ENCODE measurements at places on chromosomes 6 and 20.

DNA sequence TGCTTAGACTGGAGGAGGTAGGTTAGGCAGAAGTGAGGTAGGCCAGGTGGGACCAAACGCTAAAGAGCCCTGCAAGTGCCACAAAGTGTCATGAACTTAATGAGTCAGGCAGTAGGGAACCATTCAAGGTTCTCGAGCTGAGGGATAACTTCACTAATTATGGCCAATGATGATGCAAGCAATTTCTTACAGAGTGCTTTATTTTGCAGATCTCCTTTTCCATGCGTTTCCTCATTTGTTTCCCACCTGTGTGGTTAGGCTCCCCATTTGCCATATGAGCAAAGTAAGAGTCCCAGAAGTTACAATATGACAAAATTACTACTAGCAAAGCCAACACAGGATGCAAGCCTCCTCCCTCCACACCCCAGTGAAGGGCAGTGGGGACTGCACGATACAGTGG lies 36.5 kb upstream of the PSMF1 start:
- DNase-seq = no peak

GRCh38 chr6:169701311-169701953 lies 397 bp downstream of the WDR27 start:
- no peak for DNase-seq

- no peak for DNase-seq
These were observed 15.6 kb downstream of the PPP1R10 start for GRCh38 chr6:30601436-30601814.

DNA sequence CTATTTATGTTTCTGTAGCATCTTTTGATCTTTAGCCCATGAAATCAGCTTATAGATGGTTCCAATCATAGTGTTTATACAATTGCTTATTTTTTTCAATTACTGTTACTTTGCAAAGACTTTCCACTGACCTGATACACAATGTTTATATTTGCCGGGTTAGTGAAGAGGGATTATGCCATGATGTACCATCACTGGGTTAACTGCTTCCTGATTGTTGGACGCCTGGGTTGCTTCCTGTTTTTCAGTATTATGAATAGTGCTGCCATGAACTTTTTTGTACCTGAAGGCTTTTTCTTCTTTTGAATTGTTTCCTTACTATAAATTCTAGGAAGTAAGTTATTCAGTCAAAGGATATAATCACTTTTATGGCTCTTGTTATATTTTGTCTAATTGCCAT lies 6.9 kb downstream of the MANBAL start:
- DNase-seq = no peak

DNA sequence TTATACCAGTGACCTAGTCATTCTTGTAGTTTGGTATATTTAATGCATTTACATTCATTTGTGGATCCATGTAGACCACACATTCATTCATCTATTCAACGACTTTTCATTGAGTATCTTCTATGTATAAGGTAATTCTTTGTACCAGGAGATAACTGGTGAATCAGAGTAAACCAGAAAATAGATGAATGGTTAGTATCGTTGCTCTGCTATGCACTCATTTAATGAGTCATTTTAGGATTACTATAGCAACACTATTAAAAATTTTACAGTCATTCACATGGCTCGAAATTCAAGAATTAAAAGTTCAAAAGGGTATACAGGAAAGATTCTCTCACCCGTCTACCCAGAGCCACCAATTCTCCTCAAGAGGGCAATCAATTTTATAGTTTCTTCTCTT lies 26.8 kb downstream of the DOK5 start:
- DNase-seq = no peak

DNA sequence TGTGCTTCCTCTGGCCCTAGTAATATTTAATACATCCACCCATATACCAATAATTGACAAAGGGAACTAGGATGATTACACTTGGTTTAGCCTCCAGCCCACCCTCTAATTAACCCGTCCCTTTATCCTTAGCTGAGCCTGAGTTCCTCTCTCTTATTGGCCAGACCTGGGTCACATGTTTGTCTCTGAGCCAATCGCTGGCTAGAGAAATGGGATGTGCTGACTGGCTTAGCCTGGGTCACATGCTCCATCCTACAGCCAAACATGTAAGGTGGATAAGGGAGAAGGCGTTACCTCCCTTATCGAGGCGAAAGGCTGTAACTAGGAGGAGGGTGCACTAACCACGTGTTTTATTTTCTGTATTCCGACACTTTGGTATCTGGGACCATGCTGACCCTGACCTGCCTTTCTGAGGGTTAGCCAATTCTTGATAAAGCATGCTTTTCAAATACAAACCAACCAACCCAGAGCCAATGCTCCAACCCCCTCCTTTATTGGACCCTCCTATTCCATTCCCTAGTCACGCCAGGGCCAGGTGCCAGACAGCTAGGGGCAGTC lies 262.7 kb downstream of the PREX1 start:
- DNase-seq = no peak

GRCh38 chr6:44430326-44430725 lies 42.8 kb downstream of the CDC5L start:
- no peak for DNase-seq

GRCh38 chr6:157117431-157118095 lies 205.8 kb downstream of the TMEM242 start:
- DNase-seq = no peak

- DNase-seq = no peak
These were observed 6.8 kb downstream of the TCF21 start for GRCh38 chr6:133895573-133896343.

- DNase-seq = no peak
These were observed 18.8 kb downstream of the TDRD6 start for GRCh38 chr6:46706464-46706863.

DNA sequence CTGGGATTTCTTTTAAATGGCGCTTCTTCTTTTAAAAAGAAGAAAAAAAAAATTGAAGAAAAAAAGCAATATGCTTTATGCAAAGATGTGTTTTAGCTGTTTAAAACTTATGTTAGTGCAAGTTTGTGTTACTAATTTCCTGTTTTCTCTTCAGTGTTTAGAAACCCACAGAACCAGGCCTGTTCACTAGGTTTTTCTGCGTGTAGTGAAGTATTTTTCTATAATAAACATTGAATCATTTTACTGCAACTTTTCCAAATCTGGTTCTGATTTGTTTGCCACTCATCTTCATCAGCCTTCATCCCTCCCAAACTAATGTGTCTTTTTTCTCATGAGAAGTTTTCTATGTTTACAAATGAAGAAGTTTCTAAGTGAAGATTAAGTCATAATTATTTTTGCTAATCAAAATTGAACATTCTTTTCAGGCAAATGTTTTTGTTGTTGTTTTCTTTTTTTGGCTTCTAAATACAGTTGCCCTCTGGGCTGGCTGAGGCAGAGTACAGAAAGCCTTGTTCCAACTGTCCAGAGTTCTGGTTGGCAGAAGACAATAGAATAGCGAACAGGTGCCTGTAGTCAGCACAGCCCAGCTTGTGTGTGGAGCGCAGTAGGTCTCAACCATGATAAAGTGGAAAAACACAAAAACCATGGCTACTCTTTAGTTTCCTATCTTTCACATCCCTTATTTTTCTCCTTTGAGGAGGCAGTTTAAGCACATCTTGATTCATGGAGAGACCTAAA lies 14.5 kb downstream of the ZNF76 start:
- no peak for DNase-seq

- no peak for DNase-seq
These were observed 614.6 kb downstream of the DHX35 start for GRCh38 chr20:39576771-39577170.

- DNase-seq = no peak
These were observed 112.8 kb downstream of the ZMYND8 start for GRCh38 chr20:47243532-47244305.

DNA sequence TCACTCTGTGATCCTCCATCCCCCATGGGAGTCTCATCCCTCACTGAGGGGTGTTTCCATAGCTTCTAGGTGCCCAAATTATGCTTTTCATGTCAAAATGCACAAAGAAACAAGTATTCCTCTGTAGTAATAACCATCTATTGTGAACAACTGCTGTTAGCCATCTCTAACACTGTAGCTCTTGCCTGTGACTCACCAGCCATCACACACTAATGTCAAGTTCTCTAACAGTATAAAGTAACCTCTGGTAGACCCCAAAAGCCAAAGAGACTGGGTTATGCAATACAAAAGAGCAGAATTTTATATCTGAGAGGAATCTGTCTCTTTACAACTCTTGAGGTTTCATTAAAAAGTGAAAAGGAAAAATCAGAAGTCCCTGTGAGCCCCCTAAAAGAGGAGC lies 25.4 kb upstream of the IYD start:
- no peak for DNase-seq

DNA sequence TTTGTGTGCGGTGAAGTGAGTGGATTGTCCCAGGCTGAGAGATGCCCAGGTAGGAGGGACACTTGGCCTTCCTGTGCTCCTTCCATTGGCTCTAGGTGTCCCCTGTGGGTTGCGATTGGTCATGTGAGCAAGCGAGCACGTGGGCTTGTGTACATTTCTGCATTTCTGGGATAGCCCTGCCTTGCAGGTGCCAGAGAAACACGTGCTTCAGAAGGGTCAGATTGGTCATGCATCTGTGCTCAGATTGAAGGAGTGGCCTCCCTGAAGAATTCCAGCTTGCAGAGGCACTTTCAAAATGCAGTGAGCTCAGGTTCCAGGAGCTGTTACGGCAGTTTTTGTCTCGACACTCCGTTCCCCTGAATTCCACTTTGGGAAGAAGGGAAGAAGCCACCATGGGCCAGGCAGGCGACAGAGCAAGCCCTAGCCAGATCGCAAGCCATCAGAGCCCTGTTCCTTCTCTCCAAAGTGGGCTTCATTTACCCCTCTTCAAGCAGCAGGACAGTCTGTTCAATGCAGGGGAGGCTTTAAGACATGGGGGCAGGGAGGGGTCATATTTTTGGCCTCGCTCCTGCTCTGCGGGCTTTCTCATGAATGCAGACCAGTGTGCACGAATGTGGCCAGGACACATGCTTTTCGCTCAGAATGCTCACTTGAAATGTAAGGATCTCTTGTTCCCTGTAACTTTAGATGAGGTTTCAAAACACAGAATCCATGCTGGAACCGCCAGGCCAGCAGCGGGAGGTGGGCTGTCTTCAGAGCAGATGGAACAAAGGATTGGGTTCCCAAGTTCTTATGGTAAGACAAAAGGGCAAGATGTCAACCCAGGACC lies 78.6 kb upstream of the AKAP12 start:
- DNase-seq = no peak

- no peak for DNase-seq
These were observed 1.4 kb upstream of the MAN1A1 start for GRCh38 chr6:119350952-119351372.

GRCh38 chr20:45181639-45182038 lies 6.9 kb downstream of the PI3 start:
- no peak for DNase-seq

DNA sequence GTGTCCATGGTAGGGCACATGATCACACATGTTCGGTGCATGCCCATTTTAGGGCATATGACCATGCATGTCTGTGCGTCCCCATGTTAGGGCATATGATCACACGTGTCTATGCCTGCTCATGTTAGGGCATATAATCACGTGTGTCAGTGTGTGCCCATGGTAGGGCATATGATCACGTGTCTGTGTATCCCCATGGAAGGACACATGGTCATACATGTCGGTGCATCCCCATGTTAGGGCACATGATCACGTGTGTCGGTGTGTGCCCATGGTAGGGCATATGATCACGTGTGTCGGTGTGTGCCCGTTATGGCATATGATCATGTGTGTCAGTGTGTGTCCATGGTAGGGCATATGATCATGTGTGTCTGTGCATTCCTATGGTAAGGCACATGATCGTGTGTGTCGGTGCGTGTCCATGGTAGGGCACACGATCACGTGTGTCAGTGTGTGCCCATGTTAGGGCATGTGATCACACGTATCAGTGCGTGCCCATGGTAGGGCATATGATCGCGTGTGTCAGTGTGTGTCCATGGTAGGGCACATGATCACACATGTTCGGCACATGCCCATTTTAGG lies 30.6 kb downstream of the YTHDF1 start:
- no peak for DNase-seq

DNA sequence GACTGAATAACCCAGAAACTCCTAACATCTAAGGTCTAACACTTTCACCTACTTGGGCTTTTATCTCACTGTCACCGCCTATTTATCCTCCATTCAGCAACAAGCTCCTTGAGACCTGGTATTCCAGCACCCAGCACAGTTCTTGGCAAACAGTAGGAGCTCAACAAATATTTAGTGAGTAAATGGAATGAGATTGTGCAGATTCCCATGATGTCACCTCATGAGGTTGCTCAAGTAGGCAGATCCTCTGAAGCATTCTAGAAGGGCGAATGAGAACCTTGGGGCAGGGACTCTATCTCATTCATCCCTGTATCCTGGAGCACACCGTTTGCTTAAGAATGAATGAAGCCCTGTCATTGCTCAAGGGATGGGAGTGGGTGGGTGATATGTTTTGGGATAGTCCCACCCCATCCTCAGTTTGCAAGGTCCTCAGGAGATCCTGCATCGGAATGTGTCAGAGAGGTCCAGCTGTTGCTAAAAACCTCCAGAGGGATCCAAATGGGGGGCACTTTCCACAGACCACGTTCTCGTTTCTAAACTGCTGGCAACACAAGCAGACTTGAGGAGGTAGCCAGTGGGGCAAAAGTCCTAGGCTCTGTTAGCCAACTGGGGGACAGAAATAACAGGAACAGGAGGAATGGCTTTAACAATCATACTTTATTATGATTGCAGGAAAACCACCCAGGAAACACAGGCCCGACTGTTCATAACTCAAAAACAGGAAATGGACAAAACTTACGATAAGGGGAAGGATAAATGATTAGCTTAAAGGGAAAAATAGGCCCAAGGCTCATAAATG lies 42.0 kb downstream of the EDN1 start:
- no peak for DNase-seq

DNA sequence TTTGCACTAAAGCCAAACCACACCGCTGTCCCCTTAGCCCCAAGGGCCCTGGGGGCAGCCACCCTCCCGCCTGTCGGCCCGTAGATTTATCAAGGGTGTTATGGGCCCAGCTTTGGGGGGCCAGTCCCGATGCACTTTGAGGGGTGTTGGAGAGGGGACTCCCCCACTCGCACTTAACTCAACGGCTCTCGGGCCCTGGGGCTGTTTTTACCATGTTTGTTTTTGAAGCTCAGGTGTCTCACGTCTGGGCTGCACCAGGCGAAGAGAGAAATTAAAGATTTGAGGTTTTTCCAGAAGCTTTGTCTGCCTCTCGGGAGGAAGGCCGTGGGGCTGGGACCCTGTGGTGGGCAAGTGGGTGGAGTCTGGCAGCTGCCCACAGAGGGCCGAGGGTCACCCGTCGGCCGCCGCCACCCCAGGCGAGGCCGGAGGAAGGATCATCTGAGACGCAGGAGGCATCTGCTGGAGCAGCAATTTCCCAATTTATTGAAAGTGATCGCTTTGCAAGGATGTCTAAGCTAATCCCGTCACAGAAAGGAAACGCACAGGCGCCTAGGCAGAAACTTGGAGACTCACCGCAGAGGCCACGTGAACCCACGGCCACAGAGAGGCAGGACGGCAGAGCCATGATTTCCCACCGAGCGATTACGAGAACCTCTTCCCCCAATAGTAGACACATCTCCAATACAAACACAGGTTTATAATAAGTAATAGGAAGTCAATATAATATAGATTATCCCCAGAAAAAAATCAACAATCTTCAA lies 3.8 kb downstream of the SLC2A4RG start:
- no peak for DNase-seq

Measured in coronary artery (tissue), 2 donors.